ENCODE measurements at places on chromosomes 6 and 20.

DNA sequence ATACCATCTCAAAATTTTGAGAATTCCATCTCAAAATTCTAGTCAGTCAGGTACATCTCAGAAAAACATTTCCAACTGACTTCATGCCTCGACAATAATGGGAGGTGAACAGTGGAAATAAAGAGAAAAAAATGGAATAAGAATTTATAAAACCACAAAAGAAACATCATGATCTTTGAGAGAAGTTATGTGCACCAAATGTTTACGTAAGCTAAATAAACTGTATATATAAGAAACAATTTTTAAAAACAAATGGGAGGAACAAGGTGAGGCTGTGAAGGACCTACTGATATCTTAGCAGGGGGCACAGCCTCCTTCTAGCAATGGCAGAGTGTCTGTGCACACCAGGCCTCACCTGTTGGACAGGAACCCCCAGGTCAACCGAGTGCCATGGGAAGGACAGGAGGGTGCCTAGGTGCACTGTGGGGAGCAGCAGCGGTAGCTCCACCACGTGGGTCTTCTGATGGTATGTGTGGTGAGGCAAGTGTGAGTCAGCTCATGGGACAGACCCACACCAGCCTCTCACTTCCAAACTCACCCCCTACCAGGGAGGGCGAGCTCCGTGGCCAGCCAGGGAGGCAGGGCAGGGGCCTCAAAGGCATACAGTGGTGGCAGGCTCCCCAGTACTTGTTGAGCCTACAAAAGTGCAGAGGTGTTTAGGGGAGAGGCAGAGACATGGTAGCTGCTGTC lies 23.2 kb downstream of the DIDO1 start:
- peak; percentile 87 for DNase-seq

- no peak for DNase-seq
Observed at GRCh38 chr6:25341203-25341552, 62.0 kb downstream of the CARMIL1 start.

- DNase-seq: peak; percentile 11
Observed at GRCh38 chr6:5099537-5099936, 14.4 kb downstream of the PPP1R3G start.

- no peak for DNase-seq
Observed at GRCh38 chr6:42572523-42572922, 8.7 kb downstream of the UBR2 start.

DNA sequence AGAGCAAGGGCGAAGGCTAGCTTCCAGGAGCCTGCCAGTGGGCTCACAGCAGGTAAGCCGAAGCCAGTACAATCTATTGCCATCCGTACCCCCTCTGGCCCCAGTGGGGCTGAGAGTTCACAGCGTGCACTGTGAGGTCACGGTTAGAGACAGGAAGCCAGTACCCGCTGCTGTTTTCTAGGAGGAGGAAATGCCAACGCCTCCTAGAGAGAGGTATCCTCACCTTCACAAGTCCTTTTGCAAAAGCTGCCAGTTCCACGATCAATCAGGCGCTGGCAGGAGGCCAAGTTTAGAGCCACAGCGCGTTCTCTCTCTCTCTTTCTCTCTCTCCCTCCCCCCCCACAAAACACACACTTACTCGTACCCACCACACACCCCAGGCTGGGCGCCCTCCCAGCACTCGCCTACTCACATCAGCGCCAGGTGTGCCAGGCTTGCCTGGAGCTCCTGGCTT lies 22.5 kb downstream of the COL9A1 start:
- no peak for DNase-seq

GRCh38 chr20:14360416-14360815 lies 23.0 kb upstream of the FLRT3 start:
- DNase-seq: no peak

GRCh38 chr6:118895859-118896258 lies 1.9 kb downstream of the ASF1A start:
- no peak for DNase-seq

- DNase-seq: no peak
Observed at GRCh38 chr6:156563714-156564113, 213.5 kb upstream of the ARID1B start.

DNA sequence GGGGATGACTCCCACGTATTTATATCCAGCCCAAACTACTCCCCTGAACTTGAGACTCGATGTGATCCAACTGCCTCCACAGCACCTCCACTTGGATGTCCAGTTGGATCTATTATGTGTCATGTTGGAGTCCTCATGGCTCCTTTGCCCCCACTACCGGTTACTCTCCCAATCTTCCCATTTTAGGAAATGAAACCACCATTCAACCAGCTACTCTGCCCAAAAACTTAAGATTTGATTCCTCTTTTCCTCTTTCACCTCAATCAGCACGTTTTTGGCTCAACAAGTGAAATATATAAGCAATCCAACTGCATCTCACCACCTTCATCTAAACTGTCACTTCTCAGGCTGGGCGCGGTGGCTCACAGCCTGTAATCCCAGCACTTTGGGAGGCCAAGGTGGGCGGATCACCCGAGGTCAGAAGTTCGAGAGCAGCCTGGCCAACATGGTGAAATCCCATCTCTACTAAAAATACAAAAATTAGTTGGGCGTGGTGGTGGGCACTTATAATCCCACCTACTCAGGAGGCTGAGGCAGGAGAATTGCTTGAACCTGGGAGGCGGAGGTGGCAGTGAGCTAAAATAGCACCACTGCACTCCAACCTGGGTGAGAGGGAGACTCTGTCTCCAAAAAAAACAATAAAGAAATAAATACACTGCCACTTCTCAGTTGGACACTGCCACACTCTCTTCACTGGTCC lies 3.4 kb downstream of the AHCY start:
- no peak for DNase-seq

GRCh38 chr6:97102145-97102790 lies 177.7 kb downstream of the KLHL32 start:
- DNase-seq: no peak

GRCh38 chr6:80348263-80348662 lies 241.8 kb downstream of the BCKDHB start:
- DNase-seq: peak; percentile 48

DNA sequence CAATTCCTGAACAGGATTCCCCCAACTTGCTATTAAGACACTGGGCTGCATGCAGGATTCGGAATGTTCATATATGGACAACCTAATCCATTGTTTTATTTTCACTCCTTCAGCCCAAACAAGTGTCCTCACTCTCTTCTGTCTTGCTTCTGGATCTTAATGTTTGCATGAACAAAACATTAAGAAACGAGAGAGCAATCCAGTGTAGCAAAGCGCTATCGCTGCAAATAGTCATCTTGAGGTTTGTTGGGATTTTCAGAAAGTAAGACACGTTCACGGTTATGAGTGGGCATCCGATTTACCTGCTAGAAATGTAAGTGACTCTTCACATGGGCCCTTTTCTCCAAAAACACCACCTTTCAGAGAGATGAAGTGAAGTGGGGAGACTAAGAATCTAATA lies 156.4 kb downstream of the MBOAT1 start:
- no peak for DNase-seq

DNA sequence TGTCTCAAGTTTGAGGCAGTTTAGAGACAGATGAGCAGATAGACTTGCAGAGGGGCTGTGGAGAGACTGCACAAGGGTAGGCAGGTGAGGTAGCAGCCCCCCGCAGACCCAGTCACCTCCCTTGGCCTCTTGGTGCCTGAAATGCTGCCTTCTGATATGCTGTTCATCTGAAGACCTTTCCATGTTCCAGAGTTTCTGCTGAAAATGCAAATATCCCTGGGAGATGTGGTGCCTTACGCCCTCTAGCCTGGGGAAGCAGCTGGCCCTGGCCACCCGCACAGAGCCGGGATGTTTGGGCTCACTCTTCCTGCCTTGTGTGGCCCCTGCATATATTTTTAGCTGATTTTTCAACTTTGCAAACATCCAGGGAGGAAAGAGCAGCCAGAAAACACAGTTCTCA lies 51.4 kb downstream of the TMEM242 start:
- no peak for DNase-seq

DNA sequence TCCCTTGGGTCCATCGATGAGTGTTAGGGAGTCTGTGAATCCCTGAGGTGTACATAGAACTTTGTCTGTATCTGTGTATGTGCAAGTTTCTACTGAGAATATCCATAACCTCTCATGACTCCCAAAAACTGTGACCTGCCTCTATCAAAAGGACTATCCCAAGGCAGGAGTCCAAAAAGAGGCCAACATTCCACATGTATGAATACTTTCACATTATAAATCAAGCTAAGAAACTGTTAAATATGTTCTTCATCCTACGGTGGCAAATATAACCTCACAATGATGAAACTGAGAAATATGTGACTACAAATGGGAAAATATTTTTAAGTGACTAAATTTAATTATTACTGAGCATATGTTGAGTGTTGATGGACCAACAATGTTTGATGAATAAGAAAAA lies 16.1 kb upstream of the STX11 start:
- DNase-seq: no peak

DNA sequence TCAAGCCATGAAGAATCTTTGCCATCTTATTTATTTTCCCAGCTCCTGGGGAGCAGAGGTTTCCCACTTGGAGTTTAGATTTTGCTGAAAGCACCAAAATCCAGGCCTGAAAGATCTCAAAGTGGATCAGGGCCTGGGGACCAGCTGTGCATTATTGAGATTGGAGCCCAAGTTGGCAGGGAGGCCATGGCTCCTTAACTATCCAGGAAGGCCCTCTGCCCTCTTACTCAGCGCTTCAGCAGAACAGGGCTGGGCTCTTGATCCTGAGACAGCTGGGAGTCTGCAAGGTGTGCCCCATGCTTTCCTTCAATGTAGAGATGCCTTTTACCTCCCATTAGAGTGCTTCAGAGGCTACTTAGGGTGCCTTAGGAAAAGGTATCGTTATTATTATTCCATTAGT lies 24.6 kb downstream of the FOXO3 start:
- DNase-seq: no peak

DNA sequence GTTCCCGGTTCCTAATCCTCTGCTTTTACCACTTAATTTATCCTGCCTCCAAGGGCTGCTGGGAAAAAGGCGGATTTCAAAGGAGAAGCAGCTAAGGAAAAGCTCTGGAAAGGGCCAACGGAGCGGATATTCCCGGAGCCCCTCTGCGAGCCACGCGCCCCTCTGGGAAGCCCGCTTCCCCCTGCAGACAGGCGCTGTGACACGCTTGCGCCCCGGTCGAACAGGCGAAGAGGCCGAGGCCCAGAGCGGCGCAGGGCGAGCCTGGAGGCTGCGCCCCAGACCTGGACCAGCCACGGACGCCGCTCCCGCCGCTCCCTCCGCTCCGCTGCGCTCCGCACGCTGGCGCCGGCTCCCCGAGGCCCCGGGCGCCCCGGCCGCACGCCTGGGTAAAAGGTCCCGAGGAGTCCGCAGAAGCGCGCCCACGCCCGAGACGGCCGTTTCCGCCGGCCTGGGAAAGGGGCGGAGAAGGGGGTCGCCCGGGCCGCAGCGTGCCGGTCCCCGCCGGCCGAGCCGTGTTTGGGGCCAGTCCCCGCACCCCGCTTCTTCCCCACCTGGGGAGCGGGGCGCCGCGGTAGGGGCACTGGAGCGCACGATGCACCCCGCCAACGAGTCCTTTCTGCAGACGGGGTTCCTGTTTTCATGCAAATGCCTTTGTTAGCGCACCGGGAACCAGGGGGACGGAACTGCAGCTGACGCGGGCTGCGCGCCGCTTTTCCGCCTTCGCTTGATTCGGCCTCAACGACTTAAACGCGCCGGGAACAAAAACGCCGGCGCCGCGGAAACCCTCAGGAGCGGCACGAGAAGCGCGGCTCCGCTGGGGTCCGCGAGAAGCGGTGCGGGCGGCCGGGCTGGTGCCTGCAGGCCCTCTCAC lies 91.9 kb upstream of the SIRPA start:
- peak; percentile 81 for DNase-seq

GRCh38 chr6:52253494-52253893 lies 9.2 kb upstream of the IL17F start:
- no peak for DNase-seq

DNA sequence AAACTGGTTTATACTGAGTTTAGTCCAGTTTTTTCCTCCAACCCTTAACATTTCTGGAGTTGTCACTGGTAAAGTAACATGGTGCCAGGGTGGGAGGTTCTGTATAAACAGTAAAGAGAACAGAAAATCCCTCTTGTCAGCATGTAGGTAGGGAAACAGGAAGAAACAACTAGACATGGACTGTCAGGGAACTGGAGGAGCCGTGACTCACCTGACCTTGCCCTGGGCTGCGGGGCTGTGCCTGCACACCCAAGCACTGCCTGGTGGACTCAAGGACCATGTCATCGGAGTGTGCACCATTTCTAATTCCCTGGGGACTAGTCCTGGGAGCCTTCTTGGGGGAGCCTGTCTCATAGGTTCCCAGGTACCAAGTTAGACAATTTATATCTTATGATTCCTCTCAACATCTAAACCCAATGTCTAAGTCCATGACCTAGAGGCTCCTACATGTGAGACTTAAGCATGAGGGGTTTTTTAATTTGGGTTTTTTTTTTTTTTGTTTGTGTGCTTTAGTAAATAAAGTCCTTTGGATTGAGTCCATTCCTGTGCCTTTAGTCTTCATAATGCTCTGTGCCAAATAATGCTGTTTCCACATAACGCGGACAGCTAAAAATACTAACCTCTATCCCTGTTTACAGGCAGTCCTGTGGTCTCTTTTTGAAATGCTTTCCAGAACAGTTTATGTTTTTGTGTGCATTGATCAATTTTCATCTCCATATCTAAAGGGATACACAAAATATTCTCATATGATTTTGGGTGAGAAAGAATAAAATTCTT lies 136.9 kb upstream of the SUPT3H start:
- peak; percentile 84 for DNase-seq

DNA sequence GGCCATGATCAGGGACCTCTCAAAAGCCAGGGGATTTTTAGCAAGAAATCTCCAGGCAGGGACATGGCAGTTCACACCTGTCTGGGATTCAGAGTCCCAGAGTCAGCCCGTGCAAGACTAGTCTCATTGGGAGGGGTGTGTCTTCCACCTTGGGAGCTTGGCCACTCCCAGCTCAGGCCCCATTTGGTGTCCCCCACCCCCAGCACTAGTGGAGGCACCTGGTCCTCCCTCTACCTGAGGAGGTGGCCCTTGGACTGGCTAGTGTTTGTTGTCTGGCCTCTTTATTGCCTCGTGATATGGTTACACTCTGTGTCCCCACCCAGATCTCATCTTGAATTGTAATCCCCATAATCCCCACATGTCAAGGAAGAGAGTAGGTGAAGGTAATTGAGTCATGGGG lies 140.8 kb upstream of the PHACTR3 start:
- DNase-seq: no peak

- DNase-seq: peak; percentile 76
Observed at GRCh38 chr20:40493549-40493948, 195.5 kb downstream of the MAFB start.

- DNase-seq: no peak
Observed at GRCh38 chr20:20955892-20956291, 150.3 kb downstream of the LINC00237 start.

DNA sequence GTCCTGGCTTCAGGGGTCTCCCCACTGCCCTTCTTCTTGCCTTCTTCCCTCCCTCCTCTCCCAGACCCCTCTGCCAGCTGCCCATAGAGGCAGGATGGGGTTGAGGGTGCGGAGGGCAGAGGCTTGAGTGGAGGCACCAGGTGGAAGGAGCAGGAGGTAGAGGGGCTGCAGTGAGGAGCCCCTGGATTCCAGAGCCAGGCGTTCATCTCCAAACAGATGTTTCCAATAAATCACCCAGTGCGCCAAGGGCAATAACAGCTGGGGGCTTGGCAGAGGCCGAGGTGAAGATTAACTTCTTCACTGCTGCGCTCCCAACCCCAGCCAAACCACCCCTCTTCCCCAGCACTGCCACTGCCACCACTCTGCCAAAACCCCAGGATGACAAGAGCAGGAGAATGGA lies 10.7 kb downstream of the MDFI start:
- no peak for DNase-seq

Data from iris pigment epithelial cell (primary cell).